ENCODE measurements at places on chromosomes 4 and X.

GRCh38 chr4:185115827-185116232, 27.2 kb upstream of the SLC25A4 start:
- no peak overlapping the region for H3K4me3 ChIP-seq
- peaks cover 11% of the 10 kb centered on the region for H3K4me1 ChIP-seq
- no peaks in the 10 kb centered on the region for H3K36me3 ChIP-seq

GRCh38 chr4:111070390-111070789, 447.5 kb upstream of the PITX2 start:
- no peaks in the 10 kb centered on the region for H3K27me3 ChIP-seq
- no peak overlapping the region for H3K4me3 ChIP-seq
- H3K36me3 ChIP-seq, result no peaks in the 10 kb centered on the region
- DNase-seq, result no peak
- no peak overlapping the region for H3K27ac ChIP-seq
- no peaks in the 10 kb centered on the region for H3K4me1 ChIP-seq

GRCh38 chrX:123755107-123755506, 22.3 kb upstream of the THOC2 start:
- H3K36me3 ChIP-seq, result no peaks in the 10 kb centered on the region

DNA sequence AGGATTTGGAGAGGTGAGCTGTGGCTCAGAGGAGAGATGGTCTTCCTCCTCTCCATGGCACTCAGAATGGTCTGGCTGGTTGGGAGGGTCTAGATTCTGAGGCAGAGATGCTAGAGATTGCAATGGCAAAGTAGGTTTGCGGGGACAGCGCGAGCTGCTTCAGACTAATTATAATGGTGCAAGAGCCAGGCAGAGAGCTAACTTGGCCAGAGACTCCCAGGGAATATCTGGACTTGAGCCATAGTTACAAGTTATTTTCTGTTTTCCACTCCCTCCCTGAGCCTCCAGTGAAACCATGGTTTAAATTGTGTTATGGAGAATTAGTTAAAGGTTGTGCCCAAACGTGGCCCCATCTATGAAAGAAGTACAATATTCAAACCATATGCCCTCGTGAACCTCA, 44.7 kb upstream of the ELF2 start:
- no peaks in the 10 kb centered on the region for H3K36me3 ChIP-seq
- DNase-seq, result no peak
- no peaks in the 10 kb centered on the region for H3K27me3 ChIP-seq
- no peak overlapping the region for H3K4me3 ChIP-seq

DNA sequence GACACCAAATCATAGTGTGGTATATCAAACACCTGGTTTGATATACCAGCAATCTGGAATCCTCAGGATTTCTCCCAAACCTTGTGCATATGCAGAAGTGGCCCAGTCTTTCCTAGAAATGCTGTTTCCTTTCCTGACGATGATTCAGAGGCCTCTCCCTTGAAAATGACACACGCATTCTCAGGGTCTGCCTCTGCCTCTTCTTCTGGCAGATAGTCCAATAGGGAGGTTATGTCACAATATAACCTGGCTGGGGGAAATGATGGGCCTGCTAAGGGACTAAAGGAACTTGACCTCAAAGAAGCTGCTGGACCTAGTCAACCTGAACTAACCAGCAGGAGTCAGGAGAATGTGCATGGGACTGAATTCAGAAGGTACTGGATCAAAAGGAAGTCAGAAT, 435.2 kb downstream of the IDS start:
- H3K27me3 ChIP-seq, result no peaks in the 10 kb centered on the region
- no peak overlapping the region for H3K4me3 ChIP-seq
- DNase-seq, result no peak
- no peaks in the 10 kb centered on the region for H3K36me3 ChIP-seq
- no peaks in the 10 kb centered on the region for H3K4me1 ChIP-seq
